Spleen (tissue), 13 donors: ENCODE measurements at places on chromosomes 7 and 10.

GRCh38 chr7:132390705-132391104 lies 185.6 kb downstream of the PLXNA4 start:
- no peak for DNase-seq

DNA sequence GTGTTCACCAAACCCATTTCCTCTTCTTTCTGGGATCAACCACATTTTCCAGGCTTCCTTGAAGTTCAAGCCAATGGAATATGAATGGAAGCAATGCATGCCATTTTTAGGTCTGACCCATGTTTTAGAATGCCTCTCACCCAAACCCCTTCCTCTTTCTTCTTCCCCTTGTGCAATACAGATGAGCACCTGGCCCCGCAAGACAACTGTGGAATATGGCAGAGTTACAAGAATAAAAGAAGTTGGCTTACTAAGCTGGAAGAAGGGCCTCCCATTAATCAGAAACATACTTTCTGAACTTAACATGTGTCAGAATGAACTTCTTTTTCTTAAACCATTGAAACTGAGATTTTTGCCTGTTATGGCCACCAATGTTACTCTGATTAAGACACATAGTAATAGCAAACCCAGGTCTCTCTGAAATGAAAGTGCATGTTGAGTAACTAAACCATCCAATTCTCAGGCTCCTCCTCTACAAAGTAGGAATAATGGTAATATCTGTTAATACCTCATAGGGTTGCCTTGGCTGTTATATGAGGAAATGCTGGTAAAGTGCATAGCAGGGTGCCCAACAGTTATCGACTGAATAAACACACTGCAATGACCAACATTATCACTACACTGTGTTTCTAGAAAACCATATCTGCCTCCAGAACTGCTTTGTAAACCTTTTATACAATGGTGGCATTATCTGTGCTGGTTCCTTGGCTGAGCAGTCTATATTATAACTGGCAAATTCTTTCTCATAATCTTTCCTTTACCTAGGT lies 382.2 kb upstream of the NRP1 start:
- DNase-seq: no peak

DNA sequence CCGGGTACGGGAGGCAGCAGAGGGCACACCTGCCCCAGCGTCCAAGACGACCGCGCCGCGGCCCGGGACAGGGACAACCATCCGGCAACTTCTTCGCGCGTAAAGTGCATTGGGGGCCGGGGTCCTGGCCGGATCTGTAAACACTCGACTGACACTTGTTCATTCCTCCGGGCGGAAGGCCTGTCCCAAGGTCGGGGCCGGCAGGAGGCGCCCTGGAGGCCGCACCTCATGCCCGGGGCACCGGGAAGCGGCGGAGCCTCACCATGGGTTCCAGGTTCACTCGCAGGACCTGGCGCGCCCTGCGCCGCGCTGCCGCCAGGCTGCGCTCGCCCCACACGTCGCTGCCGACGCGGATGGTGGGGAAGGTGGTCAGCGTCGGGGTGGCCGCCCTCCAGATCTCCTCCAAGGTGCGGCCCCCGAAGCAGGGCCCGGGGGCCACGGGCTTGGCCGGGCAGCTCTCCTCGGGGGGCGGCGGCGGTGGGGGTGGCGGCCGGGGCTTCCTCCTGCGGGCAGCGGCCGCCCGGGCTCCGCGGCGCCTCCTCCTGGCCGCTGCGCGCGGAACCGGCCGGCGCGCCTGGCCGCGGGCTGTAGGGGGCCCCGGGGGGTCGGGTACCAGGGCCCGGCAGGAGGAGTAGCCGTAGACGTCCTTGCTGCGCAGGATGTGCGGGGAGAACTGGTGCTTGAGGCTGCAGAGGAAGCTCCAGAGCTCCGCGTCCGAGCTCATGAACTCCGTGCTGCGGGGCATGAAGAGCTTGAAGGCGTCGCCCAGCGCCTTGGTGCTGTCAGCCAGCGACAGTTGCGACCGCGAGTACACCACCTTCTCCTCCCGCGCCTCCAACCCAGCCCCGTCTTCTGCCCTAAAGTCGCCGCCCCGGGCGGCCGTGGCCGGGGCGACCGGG lies 746 bp downstream of the CCDC71L start:
- DNase-seq: peak; percentile 97

DNA sequence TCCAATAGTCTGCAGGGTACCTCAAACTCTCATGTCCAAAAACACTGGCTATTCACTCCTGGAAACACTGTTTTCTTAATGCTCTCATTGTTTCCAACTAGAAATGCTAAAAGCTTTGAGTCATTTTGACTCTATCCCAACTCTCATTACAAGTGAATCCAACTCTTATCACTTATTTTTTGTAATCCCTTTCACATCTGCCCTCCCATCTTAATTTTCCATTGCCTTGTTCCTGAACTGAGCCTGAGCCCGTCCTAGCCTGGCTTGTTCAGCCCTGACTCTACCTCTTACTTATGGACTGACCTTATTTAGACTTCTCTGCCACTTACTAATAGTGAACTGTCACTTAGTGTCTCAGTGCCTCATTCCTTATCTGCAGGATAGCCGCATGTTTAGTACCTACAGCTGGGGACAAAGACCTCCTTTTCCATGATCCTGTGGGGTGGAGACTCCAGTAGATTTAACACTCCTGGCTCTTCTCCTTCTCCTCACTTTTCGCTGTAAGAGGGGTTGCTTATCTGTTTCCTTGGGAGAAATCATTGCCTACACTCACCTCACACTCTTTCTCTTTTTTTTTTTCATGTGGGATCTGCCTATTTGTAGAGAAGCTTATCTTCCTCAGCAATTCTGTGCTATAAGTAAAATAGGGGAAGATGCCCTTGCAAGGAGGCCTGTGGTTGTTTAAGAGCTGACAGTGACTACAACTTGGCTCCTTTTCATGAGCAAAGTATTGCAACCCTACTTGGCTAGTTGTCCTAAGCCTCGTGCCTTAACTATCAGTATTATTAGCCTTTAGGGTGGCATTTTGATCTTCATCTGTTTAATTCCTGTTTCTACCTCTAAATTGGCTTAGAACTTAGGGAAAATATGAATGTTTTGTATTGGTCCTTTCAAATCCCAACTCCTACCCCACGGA lies 56.4 kb downstream of the SLC16A12 start:
- no peak for DNase-seq

GRCh38 chr7:106376026-106376799 lies 91.4 kb upstream of the NAMPT start:
- DNase-seq: no peak
